ENCODE measurements at places on chromosomes 2 and 18. TPM values are rescaled to one million over a fixed set of nuclear protein-coding genes. Genes with fewer than 3 reads are reported as not detected.

NPAS2 gene
- 47.4 TPM for total RNA-seq

MAP4K3 gene
- 69.2 TPM for total RNA-seq

HMSD gene
- not detected for total RNA-seq

PTPRN gene
- total RNA-seq: 0.60 TPM

C2orf80 gene
- not detected for total RNA-seq

DQX1 gene
- total RNA-seq: 0.43 TPM

DNA sequence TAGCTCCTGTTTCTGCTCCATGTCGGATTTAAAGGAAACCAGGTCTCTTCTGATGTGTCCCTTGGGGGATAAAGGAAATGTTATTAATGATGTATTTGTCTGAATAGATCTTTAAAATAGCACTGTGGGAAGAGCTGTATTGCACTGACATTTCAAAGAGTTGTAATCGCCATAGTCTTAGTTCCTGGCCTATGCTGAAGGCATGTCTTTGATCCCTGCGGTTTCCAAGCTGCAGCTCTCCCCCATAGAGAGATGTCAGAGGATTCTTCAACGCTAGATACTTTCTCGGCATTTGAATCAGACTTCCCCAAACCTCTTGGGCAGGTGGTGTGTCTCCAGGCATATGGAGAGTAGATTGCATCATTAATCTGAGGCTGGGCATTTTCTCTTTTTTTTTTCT is 40.4 kb downstream of the NAT8 start:
- no peak for DNase-seq

DNA sequence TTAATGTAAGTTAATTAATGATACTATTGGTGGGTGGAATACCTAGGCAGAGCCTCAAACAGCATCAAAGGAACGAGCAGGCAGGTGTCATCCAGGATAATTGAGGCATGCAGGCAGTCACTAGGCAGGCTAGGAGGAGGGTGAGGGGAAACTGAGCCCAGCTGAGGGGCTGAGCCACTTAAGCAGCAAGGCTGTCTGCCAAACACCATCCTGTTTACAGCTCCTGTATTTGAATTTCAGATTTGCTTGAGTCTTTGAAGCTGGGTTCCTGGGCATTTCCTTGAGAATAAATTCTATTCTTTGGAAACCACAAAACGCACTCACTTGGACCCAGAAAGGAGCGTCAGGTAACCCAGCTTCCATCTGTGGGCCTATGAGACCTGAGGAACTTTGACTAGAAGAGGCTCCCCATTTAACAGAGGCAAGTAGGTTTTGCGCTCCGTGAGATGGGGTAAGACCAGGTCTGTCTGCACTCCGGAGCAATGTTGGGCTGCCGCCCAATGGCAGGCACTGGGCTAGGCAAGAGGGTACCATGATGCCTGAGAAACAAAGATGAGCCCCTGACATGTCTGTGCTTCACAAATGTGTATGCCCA is 2.0 kb downstream of the EDAR start:
- DNase-seq: no peak

DNA sequence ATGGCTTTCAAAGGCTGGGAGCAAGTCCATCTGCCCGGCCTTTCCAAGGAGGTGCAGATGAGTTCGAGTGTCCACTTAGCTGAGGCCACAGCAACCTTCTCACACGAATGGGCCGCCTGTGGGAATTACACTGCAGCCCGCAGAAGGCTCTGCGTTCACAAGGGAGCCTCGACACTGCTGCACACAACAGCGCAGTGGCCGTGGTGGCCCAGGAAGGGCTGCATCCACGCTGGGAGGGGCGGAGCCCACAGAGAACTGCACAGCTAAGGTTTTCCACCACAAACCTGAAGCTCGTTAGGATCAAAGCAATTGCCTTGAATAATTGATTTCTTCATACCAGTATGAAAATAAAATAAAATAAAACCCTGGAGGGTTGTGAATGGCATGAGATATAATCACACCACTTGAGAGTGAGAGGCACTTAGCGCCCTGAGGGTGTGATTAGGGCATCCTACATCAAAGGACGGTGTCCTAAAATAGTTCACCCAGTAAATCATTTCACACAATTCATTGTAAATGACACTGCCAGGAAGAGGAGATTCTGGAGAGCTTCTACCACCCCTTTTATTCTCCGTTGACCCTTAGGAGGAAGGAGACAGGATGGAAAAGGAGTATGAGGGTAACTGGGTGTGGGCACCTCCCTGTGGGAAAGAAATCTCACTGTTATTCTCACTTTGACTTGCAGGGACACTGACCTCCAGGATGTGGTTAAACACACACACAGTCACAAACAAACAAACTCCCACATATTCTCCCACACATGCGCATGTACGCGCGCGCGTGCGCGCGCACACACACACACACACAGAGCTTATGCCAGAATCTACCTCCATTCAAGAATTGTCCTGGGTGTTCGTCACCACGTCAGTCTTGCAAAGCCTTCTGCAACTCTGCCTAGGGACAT is 256.6 kb upstream of the ID2 start:
- DNase-seq: no peak

DNA sequence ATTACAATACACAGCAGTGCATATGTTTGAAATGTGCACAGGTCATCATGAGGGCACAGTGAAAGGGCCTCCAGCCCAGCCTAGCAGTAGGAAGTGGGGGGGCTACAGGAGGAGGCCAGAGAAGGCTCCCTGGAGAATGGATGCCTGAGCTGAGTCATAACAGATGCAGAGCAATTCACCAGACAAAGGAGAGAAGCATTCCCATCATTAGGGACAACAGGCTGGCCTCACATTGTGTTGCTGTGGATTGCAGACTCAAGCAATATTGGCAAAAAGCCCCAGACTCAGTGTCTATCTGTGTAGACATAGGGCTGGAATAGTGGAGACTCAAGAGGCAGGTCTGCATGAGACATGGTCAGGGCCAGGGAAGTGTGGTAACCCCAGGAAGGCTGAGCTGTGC is 329.9 kb downstream of the DLGAP1 start:
- DNase-seq: no peak

- DNase-seq: no peak
Measured at GRCh38 chr18:58104096-58104495, 60.1 kb downstream of the NEDD4L start.

DNA sequence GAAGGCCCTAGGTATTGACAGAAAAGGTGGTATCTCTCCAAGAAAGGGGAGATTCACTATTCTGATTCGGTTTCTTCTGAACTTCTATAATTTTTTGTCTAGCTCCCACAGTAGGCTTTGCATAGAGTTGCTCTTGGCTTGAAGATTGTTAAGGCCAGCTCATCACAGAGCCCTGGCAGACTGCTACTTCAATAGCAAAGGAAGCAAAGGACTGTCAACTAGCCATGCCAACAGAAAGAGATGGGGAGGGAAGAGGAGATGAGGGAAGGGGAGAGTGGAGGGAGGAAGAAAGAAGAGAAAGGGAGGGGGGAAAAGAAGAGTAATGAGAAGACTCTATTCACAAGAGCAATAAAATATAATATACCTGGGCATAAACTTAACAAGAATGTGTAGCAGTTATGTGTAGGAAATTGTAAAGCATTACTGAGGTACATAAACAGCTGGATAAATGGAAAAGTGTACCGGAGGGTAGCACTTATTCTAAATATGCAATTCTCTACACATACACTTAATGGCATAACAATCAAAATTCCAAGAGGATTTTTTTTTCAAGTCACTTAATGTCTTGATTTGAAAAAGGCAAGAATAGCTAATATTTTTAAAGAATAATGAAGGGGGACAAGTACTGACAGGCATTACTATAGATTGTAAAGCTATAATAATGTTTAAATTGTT is 102.5 kb downstream of the LOXHD1 start:
- no peak for DNase-seq

- DNase-seq: no peak
Measured at GRCh38 chr2:189337656-189338055, 103.6 kb upstream of the WDR75 start.

DNA sequence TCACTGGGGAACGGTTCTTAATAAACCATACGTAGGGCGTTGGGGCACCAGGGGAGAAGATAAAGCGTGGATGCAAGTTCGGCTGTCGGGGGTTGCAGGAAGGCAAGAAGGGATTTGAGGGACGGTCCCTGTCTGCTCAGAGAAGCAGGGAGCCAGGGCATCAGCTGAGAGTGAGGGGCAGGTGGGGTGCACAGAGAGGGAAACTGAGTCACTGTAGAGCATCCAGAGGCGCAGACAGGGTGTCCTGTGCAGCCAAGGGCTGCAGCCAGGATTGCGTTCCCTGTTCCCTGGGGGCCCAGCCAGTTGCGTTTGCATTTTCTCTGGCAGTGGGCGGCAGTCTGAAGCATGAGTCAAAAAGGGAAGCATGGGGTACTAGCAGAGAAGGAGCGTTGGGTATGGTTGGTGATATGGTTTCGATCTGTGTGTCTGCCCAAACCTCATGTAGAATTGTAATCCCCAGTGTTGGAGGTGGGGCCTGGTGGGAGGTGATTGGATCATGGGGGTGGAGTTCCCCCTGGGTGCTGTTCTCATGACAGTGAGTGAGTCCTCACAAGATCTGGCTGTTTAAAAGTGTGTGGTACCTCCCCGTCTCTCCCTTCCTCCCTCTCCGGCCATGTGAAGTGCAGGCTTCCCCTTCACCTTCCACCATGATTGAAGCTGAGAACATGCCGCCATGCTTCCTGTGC is 202.9 kb downstream of the NDUFA10 start:
- DNase-seq: peak; percentile 2

DNA sequence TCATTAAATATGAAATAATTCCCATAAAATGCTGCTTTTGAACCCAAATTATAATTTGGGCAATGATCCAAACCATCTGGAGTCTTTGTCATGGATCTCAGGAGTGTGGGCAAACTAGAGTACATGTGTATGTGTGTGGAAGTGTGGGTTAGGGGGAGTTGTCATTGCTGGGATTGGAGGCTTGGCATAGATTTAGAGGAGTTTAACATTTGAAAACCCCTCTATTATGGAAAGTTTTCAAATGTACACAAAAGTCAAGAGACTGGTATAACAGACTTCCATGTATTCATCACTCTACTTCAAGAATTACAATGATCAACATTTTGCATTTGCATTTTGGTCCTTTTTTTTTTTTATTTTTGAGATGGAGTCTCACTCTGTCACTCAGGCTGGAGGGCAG is 159.1 kb downstream of the MEIS1 start:
- no peak for DNase-seq

DNA sequence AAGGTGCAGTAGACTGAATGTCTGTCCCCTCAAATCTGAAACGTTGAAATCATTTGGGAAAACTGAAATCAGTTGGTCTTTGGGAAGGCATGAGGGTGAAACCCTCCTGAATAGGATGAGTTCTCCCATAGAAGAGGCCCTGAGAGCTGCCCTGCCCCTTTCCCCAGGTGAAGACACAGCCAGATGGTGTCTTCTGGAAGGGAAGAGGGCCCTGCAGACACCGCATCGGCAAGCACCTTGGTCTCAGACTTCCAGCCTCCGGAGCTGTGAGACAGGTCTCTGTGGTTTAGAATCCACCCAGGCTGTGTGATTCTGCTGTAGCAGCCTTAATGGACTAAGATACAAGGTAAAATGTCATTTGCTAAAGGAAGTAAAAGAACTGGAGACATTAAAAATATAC is 42.1 kb upstream of the SNTG2 start:
- no peak for DNase-seq

All from mucosa of gallbladder (tissue), 1 donor.